ENCODE measurements at places on chromosomes 4 and X. TPM values are rescaled to one million over a fixed set of nuclear protein-coding genes. Genes with fewer than 3 reads are reported as not detected.

DNA sequence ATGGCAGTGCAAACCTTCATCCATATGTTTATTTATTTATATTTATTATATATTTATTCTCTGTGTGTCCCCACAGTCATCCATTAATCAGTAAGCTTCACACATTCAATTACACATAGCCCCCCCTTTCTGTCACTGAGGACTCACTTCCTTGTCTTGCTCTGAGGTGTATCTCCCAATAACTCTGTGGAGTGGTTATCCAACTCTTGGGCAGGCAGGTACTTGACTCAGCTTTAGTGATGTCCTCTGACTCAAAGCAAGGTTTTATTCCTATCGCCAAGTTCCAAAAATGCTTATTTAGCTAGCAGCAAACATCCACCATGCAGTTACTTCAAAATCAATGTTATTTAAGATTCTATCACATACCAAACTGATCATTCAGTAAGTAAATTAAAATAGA is 25.2 kb upstream of the NDP start:
- no peak for DNase-seq

- no peak for DNase-seq
Measured at GRCh38 chrX:46572340-46572936, 1.1 kb upstream of the CHST7 start.

The CD40LG gene
- not detected for total RNA-seq

The GPRASP3 gene
- 5.4 TPM for total RNA-seq

The CDKL2 gene
- total RNA-seq: 0.18 TPM

Measured in HFFc6 (cell line).